ENCODE measurements at places on chromosomes 3 and 15. TPM values are rescaled to one million over a fixed set of nuclear protein-coding genes. Genes with fewer than 3 reads are reported as not detected.

- no peak overlapping the region for H3K4me3 ChIP-seq
- no peaks in the 10 kb centered on the region for H3K36me3 ChIP-seq
- H3K4me1 ChIP-seq, result no peaks in the 10 kb centered on the region
- H3K27me3 ChIP-seq, result no peaks in the 10 kb centered on the region
- H3K27ac ChIP-seq, result no peak overlapping the region
These were observed 200.7 kb downstream of the KCNH8 start for GRCh38 chr3:19348941-19349564.

DNA sequence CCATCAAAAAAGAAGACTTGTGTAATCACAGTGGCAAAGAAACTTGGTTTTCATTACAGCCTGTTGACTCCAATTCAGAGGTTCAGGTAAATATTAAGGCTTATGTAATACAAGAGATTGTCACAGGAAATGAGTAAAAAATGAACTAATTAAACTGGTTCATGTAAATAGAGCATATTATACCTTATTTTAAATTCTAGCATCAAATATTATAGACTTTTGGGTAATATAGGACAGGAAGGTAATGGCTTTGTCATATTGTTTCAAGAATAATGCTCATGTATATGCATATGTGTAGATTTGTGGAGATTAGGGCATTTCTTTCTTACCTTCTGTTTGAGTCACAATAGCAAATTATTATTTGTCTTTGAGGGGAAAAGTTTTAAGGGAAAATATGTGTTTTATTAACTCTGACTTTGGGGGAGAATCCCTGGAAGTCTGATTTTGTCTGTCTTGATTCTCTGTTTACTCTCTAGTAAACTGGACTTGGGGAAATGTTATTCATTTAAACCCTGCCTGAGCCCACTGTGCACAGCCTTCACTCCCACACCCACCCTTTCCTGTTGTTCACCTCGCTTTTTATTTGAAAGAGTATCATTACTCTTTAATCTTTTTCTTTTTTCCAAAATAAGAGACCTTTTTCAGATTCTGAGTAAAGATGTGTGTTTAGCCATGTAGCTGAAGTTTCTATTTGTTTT is 43.0 kb downstream of the RASA2 start:
- H3K27me3 ChIP-seq, result no peaks in the 10 kb centered on the region
- peak overlapping the region; percentile 51 for H3K27ac ChIP-seq

GRCh38 chr15:90588427-90588826 is 58.7 kb downstream of the CRTC3 start:
- no peak for DNase-seq
- H3K27me3 ChIP-seq, result no peaks in the 10 kb centered on the region
- H3K4me1 ChIP-seq, result peaks cover 27% of the 10 kb centered on the region
- H3K4me3 ChIP-seq, result no peak overlapping the region

DNA sequence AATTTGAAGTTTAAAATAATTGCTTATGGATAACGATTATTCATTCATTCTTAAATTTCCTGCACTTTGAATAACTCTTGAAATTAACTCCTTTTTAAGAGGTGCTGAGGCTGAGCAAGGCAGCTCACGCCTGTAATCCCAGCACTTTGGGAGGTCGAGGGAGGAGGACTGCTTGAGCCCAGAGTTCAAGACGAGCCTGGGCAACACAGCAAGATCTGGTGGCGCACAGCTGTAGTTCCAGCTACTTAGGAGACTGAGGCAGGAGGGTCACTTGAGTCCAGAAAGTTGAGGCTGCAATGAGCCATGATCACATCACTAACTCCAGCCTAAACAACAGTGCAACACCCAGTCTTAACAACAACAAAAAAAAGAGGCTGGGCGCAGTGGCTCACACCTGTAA is 8.0 kb downstream of the DCUN1D1 start:
- peaks cover 23% of the 10 kb centered on the region for H3K4me1 ChIP-seq
- no peaks in the 10 kb centered on the region for H3K36me3 ChIP-seq
- no peak overlapping the region for H3K4me3 ChIP-seq

DNA sequence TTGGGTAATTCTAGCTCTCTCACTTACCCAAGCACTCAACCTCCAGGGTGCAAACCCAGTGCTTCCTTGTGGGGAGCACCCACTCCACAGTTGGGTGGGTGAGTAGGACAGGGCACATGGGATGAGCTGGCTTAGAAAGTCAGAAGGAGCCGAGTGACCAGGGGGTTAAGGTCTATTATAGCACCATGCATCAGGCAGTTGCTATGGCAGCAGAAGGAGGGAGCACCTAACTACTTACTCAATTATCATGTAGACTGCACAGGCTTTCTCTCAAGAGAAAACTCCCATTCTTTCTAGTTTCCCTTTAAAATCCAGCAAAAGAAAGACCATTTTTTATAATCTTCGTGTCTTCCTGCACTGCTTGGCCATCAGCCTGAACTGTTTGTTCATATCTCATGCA is 163.0 kb downstream of the OCA2 start:
- no peaks in the 10 kb centered on the region for H3K36me3 ChIP-seq
- DNase-seq, result no peak
- H3K4me3 ChIP-seq, result no peak overlapping the region
- H3K4me1 ChIP-seq, result no peaks in the 10 kb centered on the region

DNA sequence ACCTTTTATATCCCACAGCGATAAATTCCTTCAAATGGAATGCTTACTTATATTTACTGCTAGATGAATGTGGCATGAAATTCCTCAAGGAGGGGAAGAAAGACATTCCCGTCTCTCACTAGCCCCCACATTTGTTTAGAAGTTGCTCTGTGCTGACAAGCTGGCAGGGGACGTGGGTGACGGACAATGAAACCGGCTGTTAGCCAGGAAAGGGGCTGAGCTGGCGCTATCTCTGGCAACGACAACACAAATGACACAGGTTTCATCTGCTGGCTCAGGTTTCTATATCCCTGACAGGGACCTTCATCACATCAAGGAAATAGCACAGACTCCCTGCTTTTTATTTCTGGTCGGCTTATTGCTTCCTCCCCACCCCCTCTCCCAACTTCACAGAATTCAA is 15.8 kb downstream of the RUVBL1 start:
- no peaks in the 10 kb centered on the region for H3K4me1 ChIP-seq
- no peak overlapping the region for H3K4me3 ChIP-seq
- no peaks in the 10 kb centered on the region for H3K27me3 ChIP-seq
- no peak overlapping the region for H3K27ac ChIP-seq
- H3K36me3 ChIP-seq, result peaks cover 61% of the 10 kb centered on the region
- DNase-seq, result no peak

Gene ANKRD34C
- total RNA-seq, result not detected

Gene ILDR1
- 8.3 TPM for total RNA-seq

Gene SEMA5B
- 0.71 TPM for total RNA-seq

Gene NOX5
- not detected for total RNA-seq
